ENCODE measurements at places on chromosomes 5 and 9. TPM values are rescaled to one million over a fixed set of nuclear protein-coding genes. Genes with fewer than 3 reads are reported as not detected.

Gene DOK3
- 7.1 TPM for total RNA-seq

Gene FAM221B
- total RNA-seq: not detected

Gene PGM5
- total RNA-seq: 628 TPM

Gene ERP44
- 14.3 TPM for total RNA-seq

DNA sequence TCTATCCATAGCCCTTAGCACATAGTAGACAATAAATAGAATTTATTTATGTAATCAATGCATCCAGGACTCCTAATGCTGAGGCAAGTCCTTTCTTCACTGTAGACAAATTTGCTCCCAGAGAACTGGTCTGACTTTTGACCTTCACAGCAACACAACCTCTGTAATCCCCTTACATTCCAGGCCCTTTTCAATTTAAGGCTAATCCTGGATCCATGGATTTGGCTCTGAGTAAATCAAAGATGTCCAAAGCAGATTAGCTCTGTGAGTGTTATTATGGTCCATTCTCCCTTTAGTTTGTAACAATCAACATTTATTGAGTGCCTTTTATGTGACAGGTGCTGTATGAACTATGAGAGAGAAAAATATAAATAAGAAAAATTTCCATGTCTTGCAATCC, 27.4 kb upstream of the TMC1 start:
- H3K27ac ChIP-seq: no peak overlapping the region
- DNase-seq: no peak
- no peak overlapping the region for H3K4me3 ChIP-seq
- H3K36me3 ChIP-seq: no peaks in the 10 kb centered on the region
- no peaks in the 10 kb centered on the region for H3K4me1 ChIP-seq

DNA sequence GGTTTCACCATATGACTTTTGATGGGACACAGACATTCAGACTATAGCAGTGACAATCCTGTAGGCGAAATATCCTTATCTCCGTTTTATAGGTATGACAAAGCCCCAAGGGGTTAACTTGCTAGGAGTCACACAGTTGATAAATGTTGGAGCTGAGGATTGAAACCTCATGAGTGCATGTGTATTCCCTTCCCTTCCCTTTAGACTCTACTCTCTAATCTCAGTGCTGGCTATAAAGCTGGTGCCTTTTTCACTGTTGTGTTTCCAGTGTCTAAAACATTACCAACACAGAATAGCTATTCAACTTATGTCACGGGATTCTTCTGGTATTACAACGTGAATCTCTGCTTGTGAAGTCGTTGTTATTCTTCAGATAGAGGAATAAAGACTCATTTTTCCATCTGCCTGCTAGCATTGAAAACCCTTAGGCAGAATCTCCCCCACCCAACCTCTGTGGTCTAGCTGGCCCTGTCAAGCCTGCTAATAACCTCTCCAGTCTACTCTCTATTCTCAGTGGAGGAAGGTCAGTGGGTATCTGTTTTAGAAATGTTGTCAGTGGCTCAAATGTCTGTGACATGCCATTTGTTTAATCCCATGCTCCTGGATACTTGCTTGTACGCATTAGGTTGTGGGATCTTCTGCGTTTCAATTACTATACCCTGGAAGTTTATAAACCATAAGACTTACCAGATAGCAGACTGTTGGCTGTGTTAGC, 121.2 kb downstream of the TLE4 start:
- no peaks in the 10 kb centered on the region for H3K27me3 ChIP-seq
- H3K4me3 ChIP-seq: no peak overlapping the region
- no peak for DNase-seq
- no peak overlapping the region for H3K27ac ChIP-seq
- no peaks in the 10 kb centered on the region for H3K36me3 ChIP-seq

DNA sequence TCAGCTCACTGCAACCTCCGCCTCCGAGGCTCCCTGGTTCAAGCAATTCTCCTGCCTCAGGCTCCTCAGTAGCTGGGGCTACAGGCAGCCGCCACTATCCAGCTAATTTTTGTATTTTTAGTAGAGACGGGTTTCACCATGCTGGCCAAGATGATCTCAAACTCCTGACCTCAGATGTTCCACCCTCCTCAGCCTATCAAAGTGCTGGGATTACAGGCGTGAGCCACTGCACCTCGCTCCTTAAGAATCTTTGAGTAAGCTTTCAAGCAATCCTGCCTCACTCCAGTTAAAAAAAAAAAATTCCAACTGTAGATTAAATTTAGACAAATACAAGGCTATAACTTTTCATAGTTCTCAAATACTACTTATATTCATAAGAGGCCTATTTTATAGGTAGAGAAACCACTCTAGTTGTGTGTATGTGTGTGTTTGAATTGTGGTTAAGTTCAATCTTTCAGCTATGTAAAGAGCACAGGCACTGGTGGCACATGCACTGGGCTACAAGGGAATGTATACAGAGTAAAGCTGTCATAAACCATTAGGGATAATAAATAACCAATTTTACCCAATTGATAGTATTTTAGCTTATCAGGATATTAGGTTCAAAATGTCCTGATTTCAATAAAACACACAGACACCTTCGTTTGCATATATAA, 50.6 kb upstream of the RAPGEF6 start:
- H3K4me3 ChIP-seq: no peak overlapping the region
- H3K36me3 ChIP-seq: no peaks in the 10 kb centered on the region
- peaks cover 13% of the 10 kb centered on the region for H3K4me1 ChIP-seq
